Epithelial cell of proximal tubule (primary cell): ENCODE measurements at places on chromosomes 11 and 22. TPM values are rescaled to one million over a fixed set of nuclear protein-coding genes. Genes with fewer than 3 reads are reported as not detected.

The CNGA4 gene
- total RNA-seq, result not detected in 2 replicates

The MS4A15 gene
- not detected in 2 replicates for total RNA-seq

The ADORA2A gene
- total RNA-seq, result 0.36 TPM in 1 of 2 replicates, not detected in the other

The LDLRAD3 gene
- total RNA-seq, result 8.2 TPM in 2 replicates

The OR51M1 gene
- total RNA-seq, result not detected in 2 replicates

The PARVA gene
- 30.2 and 32.6 TPM in 2 replicates for total RNA-seq

The SYT13 gene
- 5.4 and 6.4 TPM in 2 replicates for total RNA-seq

The SF3B2 gene
- 204 and 229 TPM in 2 replicates for total RNA-seq

The RGL4 gene
- total RNA-seq, result not detected in 2 replicates

The KCNQ1 gene
- 0.46 and 1.4 TPM in 2 replicates for total RNA-seq

The KRTAP5-3 gene
- not detected in 2 replicates for total RNA-seq

The GGT1 gene
- total RNA-seq, result 14.5 and 32.1 TPM in 2 replicates

The CRYBB3 gene
- 0.43 TPM in 1 of 2 replicates, not detected in the other for total RNA-seq

The MUC15 gene
- total RNA-seq, result not detected in 2 replicates

The SNX32 gene
- total RNA-seq, result 2.1 TPM in 1 of 2 replicates, not detected in the other

The CASTOR1 gene
- 6.4 and 14.3 TPM in 2 replicates for total RNA-seq

The CD6 gene
- 0.23 TPM in 1 of 2 replicates, not detected in the other for total RNA-seq

The ADM2 gene
- 3.9 and 4.4 TPM in 2 replicates for total RNA-seq

The CCDC88B gene
- total RNA-seq, result 2.5 and 4.8 TPM in 2 replicates
